ENCODE measurements at places on chromosomes 2 and 18.

DNA sequence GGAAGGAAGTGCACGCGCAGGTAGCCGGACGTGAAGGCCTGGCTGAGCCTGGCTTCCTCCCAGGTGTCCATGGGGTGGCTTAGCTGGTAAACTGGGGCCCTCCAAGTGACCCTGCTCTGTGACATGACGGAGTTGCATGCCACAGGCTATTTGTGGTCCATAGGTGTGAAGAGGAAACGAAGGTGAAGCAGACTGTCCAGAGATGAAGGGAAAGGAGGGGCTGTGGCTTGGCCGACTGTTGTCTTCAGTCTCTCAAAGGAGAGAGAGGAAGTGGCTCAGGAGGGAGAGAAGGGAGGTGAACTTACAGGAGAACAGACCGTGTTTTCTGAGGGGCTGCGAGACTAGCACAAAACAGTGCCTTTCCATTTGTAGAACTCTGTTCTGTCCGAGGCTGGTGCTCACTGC, 19.3 kb downstream of the INPP5D start:
- DNase-seq: no peak

- DNase-seq: no peak
These were observed 95.4 kb upstream of the CYP20A1 start for GRCh38 chr2:203143391-203143790.

GRCh38 chr2:233076749-233077148, 16.6 kb downstream of the INPP5D start:
- no peak for DNase-seq

- DNase-seq: no peak
These were observed 935.7 kb downstream of the LRP1B start for GRCh38 chr2:141195087-141195486.

DNA sequence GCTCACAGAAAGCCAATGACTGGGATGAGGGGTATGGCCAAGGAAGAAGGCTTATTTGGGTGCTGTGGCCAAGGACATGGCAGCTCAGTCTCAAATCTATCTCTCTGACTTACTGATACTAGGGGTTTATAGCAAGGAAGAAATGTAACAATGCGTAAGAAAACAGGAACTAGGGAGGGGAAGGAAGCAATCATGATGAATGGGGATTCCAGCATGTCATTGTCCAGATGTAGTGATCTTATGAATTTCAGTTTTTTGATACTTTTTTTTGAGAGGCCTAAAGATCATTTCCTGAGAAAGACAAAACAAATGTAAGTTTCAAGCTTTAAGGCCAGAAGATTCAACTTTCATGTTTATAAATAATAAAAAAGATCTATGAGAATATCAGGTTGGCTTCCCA, 298.6 kb upstream of the FAM98A start:
- no peak for DNase-seq
